Peyer's patch (tissue), 4 donors: ENCODE measurements at places on chromosomes 5 and 9.

GRCh38 chr9:109794361-109795012 lies 14.5 kb downstream of the PALM2AKAP2 start:
- no peak for DNase-seq

DNA sequence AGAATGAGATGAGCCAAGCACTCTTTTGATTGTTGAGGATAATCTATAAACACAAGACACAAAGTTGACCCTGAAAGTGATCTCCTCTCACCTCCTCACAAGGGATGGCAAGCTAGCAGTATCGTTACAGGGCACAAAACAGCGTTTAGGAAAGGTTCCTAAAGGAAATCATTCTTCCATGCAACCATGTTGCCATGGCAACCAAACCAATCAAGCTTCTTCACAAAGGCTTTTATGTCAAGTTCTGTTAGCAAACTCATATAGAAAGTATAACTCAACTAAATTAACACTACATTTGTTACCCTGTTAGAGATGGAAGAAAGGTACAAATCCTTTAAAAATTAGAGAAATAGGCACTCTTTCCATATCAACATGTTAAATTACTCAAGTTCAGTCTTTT lies 1016.8 kb upstream of the DMAC1 start:
- DNase-seq: no peak

GRCh38 chr5:168813184-168813968 lies 234.2 kb upstream of the PANK3 start:
- no peak for DNase-seq

DNA sequence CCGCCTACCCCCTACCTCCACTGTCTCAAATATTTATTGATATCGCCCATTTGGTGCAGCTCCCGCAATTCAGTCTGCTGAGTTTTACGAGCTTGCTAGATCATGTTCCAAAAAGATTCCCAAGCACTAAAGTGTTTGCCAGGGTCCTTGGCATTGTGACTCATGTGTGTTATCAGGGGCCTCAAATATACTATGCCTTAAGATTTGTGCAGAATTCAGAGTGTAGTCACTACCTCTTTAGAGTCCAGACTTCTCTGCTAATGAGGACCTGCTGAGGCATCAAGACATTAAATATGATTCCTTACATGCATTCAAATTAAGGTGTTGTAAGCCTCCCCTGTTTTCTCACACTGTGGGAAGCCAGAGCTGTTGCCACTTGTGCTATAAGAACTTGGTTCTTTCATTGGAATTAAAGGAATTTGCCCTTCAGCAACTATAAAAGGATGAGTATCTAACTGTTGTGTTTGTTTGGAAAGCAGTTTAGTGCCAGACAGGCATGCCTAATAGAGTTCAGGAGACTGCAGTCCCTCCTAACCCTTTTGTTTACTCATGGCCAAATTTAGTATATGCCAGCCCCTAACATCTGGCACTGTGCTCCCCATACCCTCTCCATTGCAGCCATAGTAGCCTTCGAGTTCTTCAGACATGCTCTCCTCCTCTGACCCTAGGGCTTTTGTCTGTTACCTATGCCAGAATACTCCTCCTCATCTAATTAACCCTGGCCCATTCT lies 316.4 kb downstream of the NR3C1 start:
- no peak for DNase-seq

DNA sequence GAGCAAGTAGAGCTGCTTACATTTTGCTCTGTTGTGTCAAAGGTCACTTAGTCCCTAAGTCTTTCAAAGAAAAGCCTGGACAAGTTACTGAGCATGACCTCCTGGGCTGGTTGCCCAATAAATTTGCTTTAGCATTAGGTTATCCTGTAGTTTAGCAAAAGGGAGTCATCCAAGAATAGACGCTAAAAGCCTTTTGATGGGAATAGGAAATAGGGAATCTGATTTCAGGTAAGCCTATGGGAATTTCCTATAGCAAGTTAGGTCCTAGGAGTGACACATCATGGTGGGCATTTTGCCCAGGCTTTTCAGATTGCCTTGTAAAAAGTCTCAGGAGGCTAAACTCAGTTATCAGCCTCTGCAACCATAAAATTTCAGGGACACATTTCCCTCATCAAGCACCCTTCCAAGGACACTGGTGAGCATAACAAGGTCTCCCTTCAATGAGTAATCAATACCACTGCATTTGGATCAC lies 67.6 kb upstream of the RANBP3L start:
- DNase-seq: no peak

- no peak for DNase-seq
These were observed 268.0 kb upstream of the KIF2A start for GRCh38 chr5:62038024-62038423.

DNA sequence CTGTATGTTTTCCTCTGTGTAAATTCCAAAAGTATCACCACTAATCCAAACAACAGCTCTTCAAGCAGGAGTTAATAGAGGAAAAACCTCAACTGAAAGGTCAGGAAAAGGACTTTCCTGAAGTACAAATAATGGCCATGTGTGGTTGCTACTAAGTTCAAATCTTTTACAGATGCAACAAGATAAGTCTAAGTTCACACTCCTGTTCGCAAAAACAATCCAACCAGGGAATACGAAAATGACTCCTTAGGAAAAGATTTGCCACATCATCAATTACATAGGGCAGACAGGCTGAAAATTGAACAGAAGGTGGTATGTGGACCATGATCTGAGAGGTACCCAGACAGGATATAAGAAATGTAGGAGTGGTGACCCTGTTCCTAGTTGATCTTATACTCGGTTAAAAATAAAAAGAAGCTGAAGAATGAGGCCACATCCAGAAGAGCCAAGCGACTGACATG lies 210.2 kb downstream of the TSSK1B start:
- no peak for DNase-seq

GRCh38 chr9:73138516-73138915 lies 13.1 kb upstream of the ANXA1 start:
- DNase-seq: no peak

DNA sequence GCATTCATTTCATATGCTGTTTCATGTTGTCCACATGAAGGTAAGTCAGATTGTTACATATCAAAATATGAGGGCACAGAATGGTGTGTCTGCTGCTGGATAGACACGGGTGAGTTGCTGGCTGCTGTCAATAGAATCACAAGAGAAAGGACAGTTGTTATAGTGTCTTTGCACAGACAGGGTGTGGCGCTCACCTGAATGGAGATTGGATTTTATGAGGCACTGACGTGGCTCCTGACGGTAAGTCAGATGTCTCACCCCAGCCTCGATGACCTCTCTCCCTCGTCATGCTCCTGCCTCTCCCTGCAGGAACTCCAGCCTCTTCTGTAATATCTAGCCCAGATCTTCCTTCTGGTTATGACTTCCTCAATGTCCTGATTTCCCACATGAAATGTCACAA lies 75.4 kb upstream of the SELENOP start:
- no peak for DNase-seq

DNA sequence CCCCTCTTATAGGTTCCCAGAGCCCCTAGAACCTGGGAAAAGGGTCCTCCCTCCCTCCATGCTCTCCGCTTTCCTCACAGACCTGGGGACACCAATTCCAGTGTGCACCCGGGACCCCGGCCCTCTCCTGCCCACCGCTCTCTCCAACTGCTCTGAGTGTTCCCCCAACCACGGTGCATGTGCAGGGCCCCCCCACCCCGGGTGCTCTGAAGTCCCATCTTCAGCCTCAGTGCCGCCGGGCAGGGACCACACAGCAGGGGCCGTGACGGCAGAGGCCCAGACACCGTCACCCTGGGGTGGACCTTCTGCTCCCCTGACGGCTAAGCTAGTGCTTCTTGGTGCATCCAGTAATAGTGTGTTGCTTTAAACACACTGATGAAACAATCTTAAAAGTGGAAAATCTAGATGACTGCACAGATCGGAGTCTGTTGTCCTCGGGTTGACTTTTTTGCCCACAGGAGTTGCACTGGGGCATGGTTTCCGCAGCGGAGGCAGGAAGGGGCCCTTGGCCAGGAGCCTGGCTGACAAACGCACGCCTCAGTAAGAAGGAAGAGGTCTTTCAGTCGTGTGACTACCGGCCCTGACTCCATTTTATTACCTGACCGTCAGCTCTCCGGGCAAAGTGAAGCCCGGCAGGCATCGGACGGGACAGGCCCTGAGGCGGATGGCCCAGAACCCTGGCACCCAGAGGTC lies 36.2 kb upstream of the SLC6A3 start:
- DNase-seq: no peak

DNA sequence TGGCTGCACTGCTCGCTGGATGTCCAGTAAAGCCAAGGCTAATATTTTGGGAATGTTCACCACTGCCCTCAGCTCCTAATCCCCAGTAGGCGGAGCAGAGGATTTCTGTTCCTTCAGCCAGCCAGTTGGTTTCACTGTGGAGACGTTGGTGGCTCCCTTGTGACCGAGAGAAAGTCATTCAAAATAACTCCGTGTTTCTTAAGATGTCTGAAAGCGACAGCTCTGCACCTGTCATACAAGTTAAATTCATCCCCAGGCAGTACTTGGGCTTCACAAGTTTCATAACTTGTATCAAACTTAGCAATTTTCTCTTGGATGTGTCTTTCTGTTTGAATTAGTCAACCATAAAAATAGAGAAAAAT lies 382 bp upstream of the CDKN2B start:
- DNase-seq: no peak

DNA sequence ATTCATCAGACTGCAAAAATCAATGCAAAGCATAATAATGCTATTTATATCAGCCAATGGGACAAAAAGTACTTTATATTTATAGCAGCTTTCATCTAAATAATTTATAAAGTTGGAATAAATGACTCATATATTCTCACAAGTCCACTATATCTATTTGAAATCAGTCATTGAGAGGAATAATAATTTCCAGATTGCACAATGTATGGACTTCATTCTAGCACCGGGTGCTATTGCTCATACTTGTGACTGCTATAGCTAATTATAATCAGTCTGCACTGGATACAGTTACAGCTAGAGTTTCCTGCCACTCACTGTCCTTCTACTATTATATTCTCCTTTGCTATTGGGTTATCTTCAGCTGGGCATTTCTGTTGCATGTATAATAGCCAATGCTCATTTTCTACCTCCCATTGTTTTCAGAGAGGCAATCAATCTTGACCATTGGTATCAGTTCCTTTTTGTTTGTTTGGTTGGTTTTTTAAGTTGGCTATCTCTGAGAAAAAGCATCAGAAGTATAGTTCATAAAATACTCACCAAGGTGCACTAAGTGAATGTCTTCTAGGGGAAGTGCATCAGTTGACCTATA lies 1.9 kb downstream of the CDH18 start:
- no peak for DNase-seq

GRCh38 chr9:3028535-3028934 lies 184.6 kb upstream of the PUM3 start:
- DNase-seq: no peak

GRCh38 chr5:16805486-16805885 lies 130.6 kb downstream of the MYO10 start:
- no peak for DNase-seq

DNA sequence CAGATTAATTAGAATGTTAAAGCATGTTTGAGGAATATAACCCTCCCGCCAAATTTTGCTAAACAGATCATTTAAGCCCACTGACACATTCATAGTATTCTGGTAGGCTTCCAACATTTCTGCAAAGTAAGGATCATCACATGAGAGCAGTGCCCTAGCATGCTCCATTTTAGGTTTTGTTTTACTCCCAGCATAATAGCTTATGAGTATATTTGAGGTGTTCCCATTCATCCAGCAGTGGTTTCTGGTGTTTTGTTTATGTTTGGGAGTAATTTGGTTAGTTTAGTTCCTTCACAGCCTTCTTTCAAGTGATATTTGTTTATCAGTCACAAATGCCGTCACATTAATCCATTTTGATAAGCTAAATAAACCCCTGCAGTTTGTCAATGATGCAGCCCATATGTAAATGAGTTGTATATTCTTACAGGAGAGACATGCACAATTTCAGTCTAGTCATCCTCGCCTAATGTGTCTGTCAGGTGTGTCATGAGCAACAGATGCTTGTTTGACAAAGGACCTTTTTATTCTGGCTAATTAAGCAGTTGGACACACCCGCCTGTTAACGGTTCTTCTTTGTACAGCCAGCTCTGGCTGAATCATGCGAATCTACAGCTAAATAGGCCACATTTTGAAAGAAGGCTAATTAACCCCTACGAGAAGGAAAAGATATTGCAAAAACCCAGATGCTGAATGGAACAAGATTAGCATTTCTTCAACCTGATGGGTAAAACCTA lies 124.4 kb downstream of the RFX3 start:
- no peak for DNase-seq

- DNase-seq: peak; percentile 23
These were observed 17.0 kb upstream of the CMBL start for GRCh38 chr5:10324518-10325370.

GRCh38 chr9:136231478-136232297 lies 13.9 kb downstream of the QSOX2 start:
- DNase-seq: no peak

GRCh38 chr5:167888393-167888792 lies 403.1 kb upstream of the WWC1 start:
- DNase-seq: no peak

DNA sequence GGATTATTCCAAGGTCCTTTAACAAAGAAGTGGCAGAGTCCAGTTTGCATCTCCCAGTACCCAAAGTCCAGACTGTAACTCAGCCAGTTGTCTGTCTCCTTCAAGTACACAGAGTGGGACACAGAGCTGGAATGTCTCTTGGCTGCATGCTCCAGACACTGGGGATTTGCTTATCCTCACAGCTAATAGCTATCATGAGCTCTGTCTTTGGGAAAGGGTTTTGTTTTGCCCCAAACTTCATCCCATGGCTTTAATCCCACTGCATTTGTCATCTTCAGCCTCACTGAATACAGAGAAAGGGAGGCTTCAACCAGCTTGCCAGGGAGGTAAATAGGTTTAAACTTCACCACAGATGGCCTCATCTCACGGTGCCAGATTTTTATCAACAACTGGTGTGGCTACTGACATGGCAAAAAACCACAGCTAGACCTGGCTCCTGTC lies 412.2 kb upstream of the SLC24A2 start:
- no peak for DNase-seq

DNA sequence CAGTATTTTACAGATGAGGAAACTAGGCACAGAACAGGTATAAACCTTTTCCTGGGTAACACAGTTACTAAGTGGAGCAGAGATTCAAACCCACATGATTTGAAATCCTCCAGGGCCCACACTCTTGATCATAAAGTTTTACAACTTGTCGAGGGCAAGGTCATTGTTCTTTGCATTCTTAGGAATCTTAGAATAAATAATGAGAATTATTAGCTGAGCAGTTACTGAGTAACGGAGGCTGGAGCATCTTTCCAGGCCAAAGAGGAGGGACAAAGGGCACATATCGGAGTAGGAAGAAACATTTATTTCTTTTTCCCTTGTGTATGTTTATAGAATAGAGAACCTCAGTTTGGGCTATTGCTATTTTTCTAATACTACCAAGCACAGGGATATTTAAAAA lies 27.1 kb upstream of the F2R start:
- DNase-seq: no peak

- DNase-seq: no peak
These were observed 65.7 kb upstream of the PHYKPL start for GRCh38 chr5:178298283-178298807.
